ENCODE measurements at places on chromosomes 1 and 21. TPM values are rescaled to one million over a fixed set of nuclear protein-coding genes. Genes with fewer than 3 reads are reported as not detected.

DNA sequence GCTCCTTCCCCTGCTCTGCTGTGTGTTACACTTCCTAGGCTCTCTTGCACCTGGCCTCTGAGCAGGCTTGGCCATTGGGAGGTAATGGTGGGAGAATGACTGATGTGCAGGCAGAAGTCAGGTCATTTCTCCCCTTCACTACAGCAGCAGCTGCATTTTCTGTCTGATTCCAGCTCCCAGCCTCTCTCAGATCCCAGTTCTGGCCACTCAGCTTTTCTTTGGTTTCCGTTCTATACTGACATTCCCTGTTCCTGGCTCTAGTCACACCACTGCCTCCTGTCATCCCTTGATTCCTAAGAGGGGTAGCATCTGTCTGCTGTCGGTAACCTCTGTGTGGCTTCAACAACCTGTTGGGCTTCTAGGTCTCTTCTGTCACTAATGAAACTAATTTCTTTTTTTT, 127.7 kb upstream of the HOOK1 start:
- no peak overlapping the region for H3K27ac ChIP-seq
- no peaks in the 10 kb centered on the region for H3K4me1 ChIP-seq
- no peaks in the 10 kb centered on the region for H3K36me3 ChIP-seq
- no peak for DNase-seq
- no peak overlapping the region for H3K4me3 ChIP-seq

DNA sequence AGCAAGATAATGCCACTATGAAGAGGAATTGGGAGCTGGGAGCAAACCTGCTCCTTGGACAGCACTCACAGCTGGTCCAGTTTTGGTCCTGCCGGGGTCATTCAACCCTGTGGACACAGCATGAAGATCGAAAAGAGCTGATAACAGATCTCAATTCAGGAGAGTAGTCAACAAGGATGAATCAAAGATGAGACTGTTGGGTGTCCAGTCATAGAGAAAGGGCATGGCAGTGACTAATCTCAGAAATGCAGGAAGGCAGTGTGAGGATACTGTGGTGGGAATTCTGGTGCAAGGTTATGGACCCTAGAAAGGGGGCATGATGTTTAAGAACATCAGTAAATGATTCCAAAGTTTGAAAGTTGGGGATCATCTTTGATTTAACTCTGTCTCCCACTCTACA, 261.4 kb upstream of the ZP4 start:
- H3K4me3 ChIP-seq, result no peak overlapping the region
- H3K27ac ChIP-seq, result no peak overlapping the region
- H3K27me3 ChIP-seq, result no peaks in the 10 kb centered on the region
- H3K4me1 ChIP-seq, result no peaks in the 10 kb centered on the region
- H3K36me3 ChIP-seq, result no peaks in the 10 kb centered on the region
- no peak for DNase-seq

GRCh38 chr21:26115305-26115704, 55.3 kb downstream of the APP start:
- peak overlapping the region; percentile 87 for H3K27ac ChIP-seq
- peaks cover 16% of the 10 kb centered on the region for H3K4me1 ChIP-seq
- DNase-seq, result no peak
- H3K4me3 ChIP-seq, result no peak overlapping the region

The RGS5 gene
- 42.6 TPM for total RNA-seq

- H3K27me3 ChIP-seq, result no peaks in the 10 kb centered on the region
- no peaks in the 10 kb centered on the region for H3K36me3 ChIP-seq
- H3K27ac ChIP-seq, result no peak overlapping the region
- no peak for DNase-seq
Measured at GRCh38 chr1:84936116-84936810, 43.3 kb upstream of the LPAR3 start.

The ZNF683 gene
- total RNA-seq, result 0.48 TPM

GRCh38 chr1:178030467-178030866, 60.6 kb upstream of the SEC16B start:
- H3K36me3 ChIP-seq, result no peaks in the 10 kb centered on the region
- no peak for DNase-seq
- H3K27ac ChIP-seq, result no peak overlapping the region
- H3K4me3 ChIP-seq, result no peak overlapping the region
- H3K27me3 ChIP-seq, result no peaks in the 10 kb centered on the region
- H3K4me1 ChIP-seq, result no peaks in the 10 kb centered on the region

DNA sequence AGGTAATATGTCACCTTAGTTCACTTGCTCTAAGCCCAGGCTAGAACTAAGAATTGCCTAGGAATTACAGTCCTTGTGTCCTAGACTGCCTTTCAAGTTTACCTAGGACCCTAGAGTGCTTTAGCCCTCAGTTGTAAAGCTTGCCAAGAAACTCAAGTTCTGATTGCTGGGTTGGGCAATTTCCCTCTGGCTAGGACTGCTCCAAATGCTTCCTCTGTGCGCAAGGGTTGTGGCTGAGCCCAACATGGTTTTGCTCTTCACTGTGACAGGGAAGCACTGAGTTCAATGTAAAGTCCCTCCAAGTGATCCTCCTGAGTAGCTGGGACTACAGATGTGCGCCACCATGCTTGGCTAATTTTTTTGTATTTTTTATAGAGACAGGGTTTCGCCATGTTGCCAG, 102.3 kb upstream of the NEK7 start:
- no peaks in the 10 kb centered on the region for H3K4me1 ChIP-seq
- DNase-seq, result no peak
- no peak overlapping the region for H3K4me3 ChIP-seq
- no peaks in the 10 kb centered on the region for H3K27me3 ChIP-seq
- H3K27ac ChIP-seq, result no peak overlapping the region
- no peaks in the 10 kb centered on the region for H3K36me3 ChIP-seq

DNA sequence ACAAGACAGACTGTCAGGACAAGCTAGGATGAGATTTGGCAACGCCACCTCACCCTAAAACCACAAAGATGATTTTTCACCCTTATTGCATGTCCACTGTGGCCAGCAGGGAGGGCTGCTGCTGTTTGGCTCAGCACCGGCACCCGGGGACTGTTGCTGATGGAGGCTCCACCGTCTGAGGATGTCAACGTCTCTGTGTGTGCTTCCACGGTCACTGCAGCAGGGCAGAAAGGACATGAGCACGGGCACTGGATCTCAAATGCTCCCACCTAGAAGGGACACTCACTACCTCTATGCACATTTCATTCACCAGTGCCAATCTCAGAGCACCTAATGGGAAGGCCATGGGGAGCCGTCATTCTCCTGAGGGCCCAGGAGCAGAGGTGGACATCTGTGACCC, 599.6 kb downstream of the PTPRU start:
- H3K27me3 ChIP-seq, result no peaks in the 10 kb centered on the region
- H3K27ac ChIP-seq, result no peak overlapping the region
- no peaks in the 10 kb centered on the region for H3K36me3 ChIP-seq
- DNase-seq, result no peak
- no peaks in the 10 kb centered on the region for H3K4me1 ChIP-seq
- no peak overlapping the region for H3K4me3 ChIP-seq

The RIMS3 gene
- 0.64 TPM for total RNA-seq
